ENCODE measurements at places on chromosomes 6 and 20.

GRCh38 chr20:43537921-43538877 lies 20.6 kb upstream of the SGK2 start:
- DNase-seq: peak; percentile 42

DNA sequence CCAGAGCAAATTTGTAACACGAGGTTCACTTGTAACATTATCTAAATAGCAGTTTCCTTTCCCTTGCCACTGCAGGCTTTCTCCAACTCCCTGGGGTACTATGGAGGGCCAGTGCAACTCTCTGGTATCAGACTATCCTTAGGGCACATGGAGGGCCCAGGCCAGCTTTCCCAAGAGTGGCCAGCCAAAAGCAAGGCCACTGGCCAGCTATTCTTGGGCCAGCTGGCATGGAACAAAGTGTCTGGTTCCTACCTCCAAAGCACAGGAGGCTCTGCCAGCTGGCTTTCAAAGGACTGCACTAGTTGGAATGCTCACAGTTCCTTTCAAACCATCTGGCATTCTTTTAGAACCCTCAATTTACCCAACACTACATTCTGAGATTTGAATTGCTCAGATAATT lies 8.7 kb downstream of the RNF24 start:
- peak; percentile 86 for DNase-seq

GRCh38 chr6:151690768-151691562 lies 116.5 kb upstream of the ESR1 start:
- no peak for DNase-seq

GRCh38 chr6:135314543-135314942 lies 133.4 kb downstream of the MYB start:
- no peak for DNase-seq

- no peak for DNase-seq
These were observed 158.0 kb upstream of the SHLD1 start for GRCh38 chr20:5592165-5592564.

DNA sequence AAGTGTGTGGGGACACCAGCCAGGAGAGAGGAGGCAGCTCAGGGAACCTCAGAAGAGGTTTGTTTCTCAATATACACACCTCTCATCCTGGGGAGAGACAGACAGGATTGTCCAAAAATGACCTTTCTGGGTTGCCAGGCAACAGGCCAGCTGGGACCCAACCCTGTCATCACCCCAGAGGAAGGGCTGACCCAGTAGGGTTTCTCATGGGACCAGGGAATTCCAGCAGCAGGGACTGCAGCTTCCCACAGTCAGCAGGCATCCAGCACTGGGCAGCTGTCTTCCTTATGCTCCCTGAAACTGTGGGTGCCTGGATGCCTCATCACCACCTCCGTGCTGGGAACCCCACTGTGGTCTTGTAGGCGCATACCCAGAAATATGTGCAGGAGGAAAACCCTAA lies 1.3 kb downstream of the C20orf202 start:
- no peak for DNase-seq

DNA sequence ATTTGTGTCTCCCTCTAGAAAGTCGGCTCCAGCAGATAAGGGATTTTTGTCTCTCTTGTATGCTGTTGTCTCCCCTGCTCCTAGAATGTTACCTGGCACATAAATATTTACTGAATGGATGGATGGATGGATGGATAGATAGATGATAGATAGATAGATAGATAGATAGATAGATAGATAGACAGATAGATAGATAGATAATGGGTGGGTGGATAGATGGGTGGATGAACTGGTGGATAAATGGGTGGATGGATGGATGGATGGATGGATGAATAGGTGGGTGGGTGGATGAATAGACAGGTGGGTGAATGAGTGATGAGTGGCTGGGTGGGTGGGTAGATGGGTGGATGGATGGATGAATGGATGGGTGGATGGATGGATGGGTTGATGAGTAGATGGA lies 185.0 kb downstream of the NFATC2 start:
- no peak for DNase-seq

DNA sequence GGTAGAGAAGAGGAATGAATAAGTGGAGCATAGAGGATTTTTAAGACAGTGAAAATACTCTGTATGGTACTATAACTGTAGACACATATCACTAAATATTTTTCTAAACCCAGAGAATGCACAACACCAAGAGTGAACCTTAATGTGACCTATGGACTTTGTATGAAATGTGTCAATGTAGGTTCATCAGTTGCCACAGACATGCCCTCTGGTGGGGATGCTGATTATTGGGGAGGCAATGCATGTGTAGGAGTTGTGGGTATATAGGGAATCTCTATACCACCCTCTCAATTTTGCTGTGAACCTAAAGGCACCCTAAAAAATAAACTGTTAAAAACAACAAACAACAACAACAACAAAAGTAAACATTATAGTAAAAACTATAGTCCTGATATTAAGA lies 293.7 kb downstream of the RNF144B start:
- no peak for DNase-seq

- no peak for DNase-seq
These were observed 9.0 kb downstream of the ACTR5 start for GRCh38 chr20:38757145-38757775.

DNA sequence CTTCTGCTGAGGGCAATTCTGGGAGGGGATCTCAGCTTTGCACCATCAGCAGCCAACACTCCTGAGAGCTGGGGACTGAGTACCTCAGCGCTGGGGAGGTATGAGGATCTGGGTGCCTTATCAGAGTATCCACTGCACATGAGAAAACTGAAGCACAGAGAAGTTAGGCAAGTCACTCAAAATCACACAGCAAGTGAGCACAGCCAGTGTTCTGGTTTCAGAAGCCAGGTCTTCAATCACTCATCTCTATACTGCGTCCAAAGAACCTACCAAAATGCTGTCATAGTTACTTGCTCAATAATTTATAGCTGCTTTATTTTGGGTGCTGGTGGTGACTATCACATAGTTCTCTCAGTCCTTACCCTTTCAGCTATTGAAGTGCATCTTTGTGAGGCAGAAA lies 5.0 kb downstream of the ADTRP start:
- DNase-seq: no peak

DNA sequence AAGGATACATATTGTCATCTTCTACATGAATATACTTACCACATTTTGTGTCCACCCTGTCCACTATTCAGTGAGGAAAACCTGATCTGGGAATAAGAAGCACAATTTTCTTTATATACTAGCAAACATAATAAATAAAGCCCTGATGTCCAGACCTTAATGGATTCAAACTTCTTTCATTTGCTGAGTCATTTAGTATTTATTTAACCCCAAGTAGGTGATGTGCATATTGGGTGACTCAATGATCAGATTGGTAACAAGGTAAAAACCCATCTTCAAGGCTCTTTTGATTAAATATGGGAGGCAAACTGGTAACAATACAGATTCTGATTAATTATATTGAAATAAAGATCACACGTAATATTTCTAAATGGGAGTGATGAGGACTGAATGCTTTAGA lies 1159.8 kb upstream of the EYS start:
- DNase-seq: no peak

GRCh38 chr6:144104898-144105487 lies 9.6 kb upstream of the SF3B5 start:
- DNase-seq: peak; percentile 46

GRCh38 chr6:87698547-87699006 lies 3.5 kb downstream of the AKIRIN2 start:
- DNase-seq: no peak

GRCh38 chr6:99882128-99882702 lies 111.8 kb downstream of the MCHR2 start:
- no peak for DNase-seq

DNA sequence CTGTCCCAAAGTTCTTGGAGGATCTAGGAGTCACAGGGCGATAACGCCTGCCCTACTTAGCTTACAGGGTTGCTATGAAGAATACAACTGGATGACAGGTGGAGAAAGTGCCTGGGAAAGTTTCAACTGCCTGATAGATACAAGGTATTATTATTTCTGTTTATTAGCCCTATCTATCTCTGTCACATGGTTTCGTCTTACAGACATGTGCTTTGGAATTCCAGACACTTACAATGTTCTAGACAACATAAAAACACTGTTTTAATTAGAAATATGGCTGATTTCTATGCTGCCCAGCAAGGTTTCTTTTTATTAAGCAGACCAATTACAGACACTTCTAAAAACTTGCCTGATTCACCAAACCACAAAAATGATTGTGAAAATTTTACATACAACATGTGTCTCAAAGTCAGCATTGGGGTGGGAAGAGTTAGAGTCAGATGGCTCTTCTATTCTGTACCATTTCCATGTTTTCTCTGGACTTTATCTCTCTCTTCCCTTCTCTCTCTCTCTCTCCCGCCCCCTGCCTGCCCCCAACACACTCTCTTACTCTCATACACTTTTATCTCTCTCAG lies 50.0 kb downstream of the GJA10 start:
- DNase-seq: no peak

DNA sequence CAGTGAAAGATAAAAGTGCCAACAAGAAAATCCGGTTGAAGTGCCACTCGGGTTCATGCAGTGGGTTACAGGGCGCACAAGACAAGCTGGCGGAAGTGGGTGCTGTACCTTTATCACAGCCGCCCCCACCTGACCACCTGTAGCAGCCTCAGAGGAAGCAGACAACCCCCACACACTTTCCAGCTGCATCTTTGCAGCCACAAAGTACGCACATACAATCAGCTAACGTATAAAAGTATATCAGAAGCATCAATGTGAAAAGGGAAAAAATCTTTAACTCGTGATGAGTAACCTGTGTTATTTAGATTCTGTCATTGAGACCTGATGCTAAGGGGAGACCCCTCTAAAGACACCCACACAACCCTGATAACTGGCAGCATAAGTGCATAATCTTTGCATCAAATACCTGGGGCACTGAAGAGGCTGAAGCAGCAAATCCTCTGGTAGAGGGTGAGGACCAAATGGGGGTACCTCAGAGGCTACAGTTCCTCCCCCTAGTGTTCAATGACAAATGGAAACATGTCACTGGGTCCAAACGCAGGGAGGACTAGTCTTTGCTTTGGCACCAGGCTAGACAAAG lies 22.1 kb downstream of the BACH2 start:
- no peak for DNase-seq

DNA sequence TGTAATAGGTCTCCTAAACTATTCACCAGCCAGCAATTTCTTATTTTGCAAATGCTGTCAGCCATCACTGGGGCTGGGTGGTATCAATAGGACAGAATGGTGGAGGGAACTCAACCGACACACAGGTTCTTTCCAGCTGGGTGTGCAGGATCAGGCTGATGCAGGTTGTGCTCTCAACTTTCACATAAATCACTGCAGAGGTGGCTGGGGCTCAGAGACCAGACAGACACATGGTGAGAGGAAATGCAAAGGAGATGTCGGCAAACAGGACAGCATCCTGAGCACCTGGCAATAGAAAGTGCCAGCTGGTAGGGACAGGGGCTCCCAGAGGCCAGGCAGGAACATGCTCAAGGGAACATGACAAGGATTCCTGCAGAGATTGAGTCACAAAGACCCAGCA lies 254.9 kb downstream of the SOD2 start:
- DNase-seq: peak; percentile 76

DNA sequence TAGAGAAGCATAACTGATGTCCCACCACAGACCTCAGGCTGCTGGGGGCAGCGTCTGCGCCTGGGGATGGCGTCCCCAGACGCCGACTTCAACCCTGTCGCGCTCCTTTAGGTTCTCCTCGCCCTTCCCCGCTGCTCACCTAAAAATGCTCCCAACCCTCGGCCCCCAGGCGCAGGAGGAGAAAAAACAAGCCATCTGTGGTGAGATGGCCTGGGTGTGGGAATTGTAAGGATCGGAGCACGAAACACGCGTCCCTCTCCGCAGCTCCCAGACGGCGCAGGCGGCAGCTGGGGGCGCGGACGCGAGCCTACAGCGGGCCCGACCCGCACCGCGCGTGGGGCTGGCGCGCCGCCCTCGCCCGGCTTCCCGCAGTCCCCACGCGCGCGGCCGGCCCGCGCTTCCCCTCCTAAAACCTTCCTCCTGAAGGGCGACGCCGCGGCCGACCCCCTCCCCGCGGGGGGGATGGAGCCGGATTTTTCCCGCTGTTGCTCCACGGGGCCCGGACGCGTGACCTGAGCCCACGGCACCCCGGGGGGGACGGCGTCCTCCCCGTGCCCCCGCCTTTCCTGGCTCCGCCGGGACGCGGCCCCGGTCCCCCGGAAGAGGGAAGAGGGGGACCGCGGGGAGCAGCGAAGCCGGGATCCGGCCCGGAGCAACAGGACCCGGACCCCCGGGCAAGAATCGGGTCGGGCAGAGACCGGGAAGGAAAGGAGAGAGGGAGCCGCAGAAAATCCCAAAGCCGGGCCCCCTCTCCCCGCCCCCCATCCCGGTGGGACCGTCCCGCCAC lies 611 bp downstream of the EPB41L2 start:
- no peak for DNase-seq

- DNase-seq: peak; percentile 27
These were observed 3.1 kb upstream of the ULBP2 start for GRCh38 chr6:149938571-149939355.

GRCh38 chr6:122740091-122740490 lies 39.4 kb upstream of the FABP7 start:
- no peak for DNase-seq

DNA sequence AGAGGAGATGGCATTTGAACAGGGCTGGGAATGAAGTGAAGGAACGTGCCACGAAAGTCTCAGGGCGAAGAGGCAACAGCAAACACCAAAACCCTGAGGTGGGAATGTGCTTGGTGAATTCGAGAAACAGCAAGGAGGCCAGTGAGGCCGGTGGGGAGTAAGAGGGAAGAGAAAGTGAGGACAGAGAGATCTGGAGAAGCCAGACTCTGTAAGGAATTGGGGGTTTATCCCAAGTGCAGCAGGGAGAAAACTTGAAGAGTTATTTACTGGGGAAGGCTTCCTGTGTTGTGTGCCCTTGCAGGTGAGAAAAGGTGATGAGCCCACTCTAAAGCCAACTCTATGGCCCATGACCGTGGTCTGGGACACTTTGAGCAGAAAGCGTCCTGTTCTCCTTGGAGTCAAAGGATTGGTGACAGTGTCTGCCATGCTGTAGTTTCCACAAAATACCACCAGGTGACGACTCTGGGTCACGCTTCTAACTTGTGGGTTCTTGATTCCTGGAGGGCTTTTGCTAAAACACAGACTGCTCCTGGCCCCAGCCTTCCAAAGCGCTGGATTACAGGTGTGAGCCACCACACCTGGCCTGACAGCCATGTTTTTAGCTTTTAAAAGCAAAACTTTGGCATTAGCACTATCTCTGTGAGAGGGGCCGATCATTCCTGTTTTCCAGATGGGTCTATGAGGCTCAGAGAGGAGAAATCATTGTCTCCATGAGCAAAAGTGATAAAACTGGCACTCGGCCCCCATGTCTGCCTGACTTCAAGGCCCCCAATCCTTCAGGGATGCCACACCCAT lies 18.0 kb upstream of the CSNK2A1 start:
- DNase-seq: peak; percentile 85

DNA sequence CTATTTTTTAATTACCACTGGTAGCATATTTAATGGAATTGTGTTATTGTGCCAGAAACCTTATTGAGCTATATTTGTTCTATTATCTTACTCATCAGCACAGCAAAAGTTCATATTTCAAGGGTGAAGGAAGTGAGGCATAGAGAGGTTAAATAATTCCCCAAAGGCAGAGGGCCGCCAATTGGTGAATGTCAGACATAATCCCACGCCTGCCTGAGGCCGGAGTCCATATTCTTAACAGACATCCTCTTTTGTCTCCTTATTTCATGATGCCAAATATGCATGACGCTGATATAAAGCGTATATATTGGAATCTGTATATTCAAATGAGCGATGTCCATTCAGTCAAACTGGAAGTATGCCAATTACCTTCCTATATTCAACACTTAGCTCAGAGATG lies 505.0 kb upstream of the SLC35B3 start:
- DNase-seq: no peak

- no peak for DNase-seq
These were observed 35.5 kb downstream of the HLA-F start for GRCh38 chr6:29758761-29759160.
